NCI-H524 (cell line): ENCODE measurements at places on chromosomes 3 and 15.

DNA sequence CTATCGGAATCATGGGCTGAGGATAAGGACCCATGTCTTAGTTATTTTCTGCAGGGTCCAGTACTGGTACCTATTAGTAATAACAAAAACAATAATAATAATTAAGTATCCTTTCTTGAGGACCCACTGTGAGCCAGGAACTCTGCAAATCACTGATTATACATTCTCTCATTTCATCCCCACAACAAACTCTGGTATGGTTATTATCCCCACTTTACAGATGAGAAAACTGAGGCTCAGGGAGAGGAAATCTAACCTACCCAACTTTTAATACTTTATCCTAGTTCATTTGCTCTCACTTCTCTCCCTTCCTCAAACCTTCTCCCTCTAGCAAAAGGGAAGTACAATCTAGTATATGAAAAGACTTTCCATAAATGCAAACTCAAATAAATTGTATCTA lies 528.4 kb upstream of the PROK2 start:
- no peak for DNase-seq

- DNase-seq = no peak
These were observed 56.8 kb downstream of the SNRK start for GRCh38 chr3:43343185-43343584.

DNA sequence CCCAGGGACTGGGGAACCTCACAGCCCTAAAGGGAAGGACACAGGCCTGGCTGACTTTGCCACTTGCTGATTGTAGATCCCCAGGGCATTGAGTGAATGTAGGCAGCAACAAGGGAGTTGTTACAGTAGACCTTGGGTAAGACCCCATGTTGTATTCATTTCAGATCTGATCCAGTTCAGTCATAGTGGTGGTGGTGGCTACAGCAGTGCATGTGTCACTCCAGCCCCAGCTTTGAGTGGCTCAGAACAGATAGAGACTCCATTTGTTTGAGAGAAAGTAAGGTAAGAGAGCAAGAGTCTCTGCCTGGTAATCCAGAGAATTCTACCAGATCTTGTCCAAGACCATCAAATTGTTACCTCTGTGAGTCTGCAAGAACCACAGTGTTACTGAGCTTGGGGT lies 278.7 kb upstream of the SATB1 start:
- no peak for DNase-seq

- DNase-seq = no peak
These were observed 41.8 kb downstream of the CHSY1 start for GRCh38 chr15:101210058-101210457.

DNA sequence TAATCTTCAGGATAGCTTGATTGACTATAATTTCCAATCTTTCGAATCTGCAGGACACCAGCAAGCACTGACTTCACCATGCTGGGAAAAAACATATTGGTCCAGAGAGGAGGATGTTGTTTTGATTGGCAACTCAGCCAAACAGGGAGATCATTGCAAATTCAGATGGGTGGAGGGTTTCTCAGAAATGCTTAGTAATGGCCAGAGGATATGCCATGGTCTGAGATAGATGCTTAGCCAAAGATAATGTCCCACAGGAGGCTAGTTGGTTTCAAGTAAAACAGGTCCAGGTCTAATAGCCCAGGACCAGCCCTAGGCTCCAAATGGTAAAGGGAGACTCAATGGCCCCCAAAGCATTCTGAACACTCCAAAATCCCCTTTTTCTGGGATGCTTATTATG lies 46.7 kb upstream of the CCDC80 start:
- DNase-seq = no peak

DNA sequence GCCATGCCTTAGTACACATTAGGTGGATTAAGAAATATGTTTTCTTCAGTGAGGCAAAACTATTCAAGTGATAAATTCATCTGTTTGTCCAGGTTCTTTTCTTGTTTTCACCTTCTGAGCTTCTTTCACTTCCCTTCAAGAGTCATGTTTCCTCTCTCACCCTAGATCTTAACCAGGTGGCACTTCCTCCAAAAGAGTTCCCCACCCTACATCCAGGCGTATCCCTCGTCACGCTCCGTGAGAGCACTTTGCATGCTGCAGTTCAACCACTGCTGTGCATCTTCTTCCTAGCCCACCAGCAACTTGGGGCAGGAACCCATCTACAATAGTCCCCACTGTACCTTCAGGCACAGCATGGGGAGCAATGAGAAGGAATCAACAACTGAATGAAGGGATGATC lies 28.9 kb downstream of the OSBPL10 start:
- no peak for DNase-seq

- no peak for DNase-seq
These were observed 25.2 kb downstream of the ITGB5 start for GRCh38 chr3:124862006-124862405.

DNA sequence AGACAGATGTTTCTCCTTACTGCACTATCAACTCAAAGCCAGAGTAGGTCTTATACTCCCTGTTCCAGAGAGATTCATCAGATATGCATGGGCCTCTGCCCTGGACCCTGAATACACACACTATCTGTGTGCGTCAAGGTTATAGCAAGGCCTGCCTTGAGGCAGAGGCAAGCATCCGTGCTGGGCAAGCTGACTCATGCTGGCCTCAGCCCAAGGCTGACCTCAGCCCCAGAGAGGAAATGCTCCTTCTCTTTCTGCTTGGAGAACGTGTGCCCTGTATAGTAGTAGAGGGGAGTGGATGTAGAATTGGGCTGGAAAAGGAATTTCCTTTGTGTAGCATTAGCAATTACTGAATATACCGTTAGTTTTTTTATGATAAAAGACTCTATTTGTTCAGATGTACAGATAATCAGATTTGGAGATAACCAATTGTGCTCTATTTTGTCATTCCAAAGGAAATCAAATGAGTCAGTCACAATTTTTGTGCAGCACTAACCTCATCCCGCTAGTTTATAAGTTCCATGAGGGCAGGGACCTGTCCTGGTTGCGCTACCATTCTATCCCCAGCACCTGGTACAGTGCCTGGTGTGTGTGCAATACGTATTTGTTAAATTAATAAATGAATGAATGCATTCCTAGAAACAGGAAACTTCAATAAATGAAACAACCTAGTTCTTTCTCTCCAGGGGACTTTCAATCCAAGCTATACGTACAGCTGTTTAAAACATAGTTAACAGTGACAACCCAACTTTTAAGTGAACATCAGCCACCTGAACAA lies 13.3 kb upstream of the PAQR9 start:
- no peak for DNase-seq

DNA sequence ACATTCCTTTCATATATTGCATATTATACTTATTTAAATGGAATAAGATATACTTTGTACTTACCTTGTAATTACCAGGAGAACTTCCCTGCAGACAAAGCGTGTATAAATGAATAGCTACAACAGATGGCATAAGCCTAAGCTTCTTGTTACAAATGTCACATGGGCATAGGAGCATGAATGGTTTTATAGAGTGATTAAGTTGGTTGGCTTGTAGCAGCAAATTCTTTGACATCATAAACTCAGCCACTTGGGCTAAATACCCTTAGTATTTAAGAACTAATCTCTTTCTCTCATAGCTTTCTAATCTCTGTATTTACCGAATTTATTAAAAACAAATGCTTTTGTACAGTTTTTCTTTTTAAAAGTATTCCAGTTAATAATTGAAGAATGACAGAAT lies at the start of gene UBAP1L:
Gene UBAP1L (minus strand): TSS at position 115 of the 400 bp plus-strand sequence. CDS start 8,985 bp downstream, outside the sequence.
- peak; percentile 69 for DNase-seq

DNA sequence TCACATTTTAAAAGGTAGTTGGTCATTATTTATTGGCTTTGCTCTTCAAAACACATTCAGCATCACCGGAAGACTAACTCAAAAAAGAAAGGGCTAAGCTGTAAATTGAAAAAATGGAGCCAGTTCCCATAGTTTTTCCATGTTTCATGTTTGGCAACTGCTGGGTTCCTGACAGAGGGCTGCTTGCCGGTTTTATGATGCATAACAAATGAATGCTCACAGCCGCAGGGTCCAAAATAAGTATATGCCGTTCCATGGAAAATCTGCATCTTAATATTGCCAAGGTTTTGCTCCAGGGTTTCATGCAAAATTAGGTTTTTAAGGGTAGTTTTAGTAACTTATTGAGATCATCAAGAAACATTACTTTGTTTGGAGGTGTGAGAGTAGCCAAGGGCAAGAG lies 15.8 kb downstream of the SLC12A1 start:
- DNase-seq = no peak

GRCh38 chr3:87333393-87333892 lies 57.1 kb upstream of the POU1F1 start:
- no peak for DNase-seq

- DNase-seq = no peak
These were observed 349.3 kb downstream of the MAGI1 start for GRCh38 chr3:65689436-65689835.

GRCh38 chr15:34696506-34696905 lies 58.3 kb downstream of the GJD2 start:
- DNase-seq = no peak

- DNase-seq = no peak
These were observed 411.2 kb upstream of the TBL1XR1 start for GRCh38 chr3:177608443-177608842.

DNA sequence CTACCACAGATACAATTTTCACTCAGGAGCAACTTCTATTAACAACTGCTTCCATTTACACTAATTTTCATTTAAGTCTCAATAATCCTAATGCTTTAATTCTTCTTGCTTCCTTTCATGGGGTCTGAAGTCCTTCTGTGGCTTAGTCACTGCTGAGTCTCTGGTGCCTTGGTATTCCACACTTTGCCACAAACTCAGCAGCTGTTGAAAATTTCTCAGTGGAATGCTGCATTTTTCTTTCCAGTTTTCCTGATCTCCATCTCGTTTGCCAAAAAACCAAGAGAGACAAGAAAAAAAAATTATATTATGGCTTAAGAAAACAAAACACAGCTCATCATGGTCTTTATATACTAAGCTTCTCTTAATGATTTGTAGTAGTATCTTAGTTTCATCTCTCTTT lies 269.2 kb upstream of the AZI2 start:
- DNase-seq = no peak

DNA sequence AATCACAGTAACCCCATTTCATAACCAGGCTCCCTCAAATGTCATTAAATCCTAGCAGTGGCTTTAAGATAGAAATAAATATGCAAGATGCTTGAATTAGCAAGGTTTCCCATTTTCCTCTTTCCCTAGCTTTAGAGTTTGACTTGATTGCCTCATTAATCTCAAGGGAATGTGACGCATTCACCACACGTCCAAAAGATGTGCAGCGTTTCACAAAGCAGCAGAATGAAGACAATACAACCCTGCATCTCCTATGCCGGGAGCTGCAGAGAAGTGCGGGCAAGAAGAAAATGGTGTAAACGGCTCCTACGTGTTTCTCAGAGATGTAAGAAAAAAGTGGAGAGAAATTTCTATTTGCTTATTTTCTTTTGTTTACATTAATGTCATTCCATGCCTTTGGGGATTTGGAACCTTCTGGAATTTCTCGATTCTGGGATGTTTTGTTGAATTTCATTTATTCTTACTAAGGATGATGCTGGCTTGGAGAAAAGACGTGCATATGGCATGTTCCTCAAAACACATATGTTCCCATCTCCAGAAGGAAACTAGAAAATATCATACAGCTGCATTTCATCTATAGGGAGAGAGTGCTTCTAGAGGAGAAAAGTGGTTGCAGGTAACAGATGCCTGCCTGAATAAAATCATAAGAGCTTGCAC lies 27.8 kb upstream of the FRMD4B start:
- no peak for DNase-seq

GRCh38 chr3:191253089-191253799 lies 54.2 kb downstream of the OSTN start:
- no peak for DNase-seq

DNA sequence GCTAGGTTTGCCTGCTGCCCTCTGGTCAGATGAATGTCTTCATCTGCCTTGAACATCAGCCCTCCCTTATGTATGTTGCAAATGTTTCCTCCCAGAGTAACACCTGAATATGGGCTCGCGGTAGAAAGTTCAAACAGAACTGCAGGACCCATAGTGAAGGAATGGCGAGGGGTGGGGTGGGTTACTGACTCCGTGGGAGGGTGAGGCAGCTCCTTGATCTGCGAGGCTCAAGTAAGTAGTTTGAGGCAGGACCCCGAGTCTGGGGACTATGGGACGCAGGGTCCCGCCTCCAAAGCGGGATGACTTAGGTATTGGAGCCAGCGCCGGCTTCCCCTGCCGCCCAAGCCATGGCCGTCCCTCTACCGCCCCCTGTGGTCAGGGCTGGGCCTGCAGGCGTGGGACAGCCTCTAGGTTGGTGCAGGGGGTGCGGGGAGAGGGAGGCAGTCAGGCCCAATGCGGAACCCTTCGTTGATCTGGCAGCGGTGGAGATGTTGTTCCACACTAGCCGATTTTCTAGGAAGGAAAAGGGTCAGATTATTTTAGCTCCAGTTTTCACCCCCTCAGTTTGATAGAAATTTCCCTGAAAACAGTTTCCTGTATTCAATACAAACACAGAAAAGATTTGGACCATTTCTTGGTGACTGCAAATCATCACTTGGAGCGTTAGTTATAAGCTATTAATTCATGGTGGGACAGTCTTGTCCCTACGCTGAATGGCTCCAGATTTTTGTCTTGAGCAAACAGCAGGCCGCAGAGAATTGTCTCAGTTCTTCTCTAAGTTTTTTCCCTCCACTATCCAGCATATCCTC lies 72.3 kb downstream of the CORO2B start:
- DNase-seq = no peak

DNA sequence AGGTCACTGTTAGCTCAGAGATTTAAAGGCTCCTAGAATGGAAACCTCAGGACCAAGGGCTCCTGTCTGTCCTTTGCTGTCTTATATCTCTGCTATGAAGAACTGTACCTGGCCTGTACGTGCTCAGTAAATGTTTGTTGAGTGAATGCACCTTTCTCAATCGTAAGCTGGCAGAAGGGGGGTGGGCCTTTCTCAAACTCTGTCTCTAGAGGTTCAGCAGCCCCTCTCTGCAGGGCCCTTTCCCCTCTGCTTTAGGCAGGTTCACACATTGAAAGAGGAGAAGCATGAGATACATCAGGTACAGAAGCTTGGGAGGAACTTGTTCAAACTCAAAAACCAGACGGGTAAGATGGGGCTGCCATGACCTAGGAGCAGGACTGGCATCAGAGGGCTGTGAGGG lies 155.6 kb downstream of the GOLGA6L4 start:
- DNase-seq = no peak

DNA sequence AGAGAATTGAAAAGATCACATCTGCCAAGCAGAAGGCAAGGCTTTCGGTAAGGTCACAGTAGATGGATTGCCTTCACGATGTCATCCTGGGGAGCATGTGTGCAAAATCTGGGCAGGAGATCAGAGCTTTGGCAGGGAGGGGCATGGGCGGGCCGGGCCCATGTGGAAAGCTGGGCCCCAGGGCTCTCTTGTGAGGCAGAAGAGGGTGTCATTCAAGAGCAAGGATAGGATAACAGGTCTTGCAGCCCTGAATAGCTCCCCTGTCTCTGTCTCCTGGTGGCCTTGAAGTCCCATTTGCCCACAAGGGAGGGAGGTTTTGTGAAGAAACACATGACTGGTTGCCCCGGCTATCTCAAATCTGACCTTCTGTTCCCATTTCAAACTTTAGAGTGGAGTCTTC lies 172.0 kb downstream of the OPA1 start:
- DNase-seq = no peak
